H54 (cell line): ENCODE measurements at places on chromosomes 12 and 14.

DNA sequence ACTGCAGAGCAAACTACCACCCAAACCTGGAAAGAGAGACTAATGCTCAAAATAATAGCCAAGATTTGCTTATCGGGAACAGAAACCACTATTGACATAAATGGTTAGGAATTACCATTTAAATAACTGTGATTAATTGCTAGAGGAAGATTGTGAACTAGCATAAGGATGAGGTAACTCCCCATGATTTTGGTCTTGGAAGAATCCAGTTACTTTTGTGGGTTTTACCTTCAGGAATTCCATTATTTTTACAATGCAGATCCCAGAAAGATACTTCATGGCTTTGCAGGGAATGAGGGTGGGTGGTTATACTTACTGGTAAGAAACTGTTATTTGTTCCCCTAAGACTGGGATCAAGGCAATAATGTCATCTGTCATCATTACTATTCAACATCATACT, 652.9 kb upstream of the FLRT2 start:
- no peak for DNase-seq

DNA sequence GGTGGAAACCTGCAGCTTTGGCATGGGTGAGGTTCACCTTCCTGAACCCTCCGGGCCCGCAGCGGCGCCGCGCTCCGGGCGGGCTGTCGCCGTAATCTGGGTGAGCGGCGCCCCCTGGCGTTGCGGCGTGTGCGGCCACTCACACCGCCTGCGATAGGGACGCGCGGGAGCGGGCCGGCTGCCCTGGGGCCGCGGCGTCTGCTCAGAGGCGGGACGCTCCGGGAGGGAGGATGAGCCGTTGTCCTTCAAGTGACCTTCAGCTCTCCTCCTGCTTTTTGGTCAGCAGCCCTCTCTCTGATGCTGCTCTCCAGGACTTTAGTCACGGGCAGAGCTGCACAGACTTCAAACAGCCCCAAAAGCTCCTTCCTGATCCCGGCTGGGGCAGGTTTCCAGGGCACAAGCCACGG, 211.7 kb upstream of the FKBP4 start:
- DNase-seq: peak; percentile 84

- DNase-seq: no peak
Observed at GRCh38 chr12:106248846-106249371, 1.1 kb upstream of the CKAP4 start.

DNA sequence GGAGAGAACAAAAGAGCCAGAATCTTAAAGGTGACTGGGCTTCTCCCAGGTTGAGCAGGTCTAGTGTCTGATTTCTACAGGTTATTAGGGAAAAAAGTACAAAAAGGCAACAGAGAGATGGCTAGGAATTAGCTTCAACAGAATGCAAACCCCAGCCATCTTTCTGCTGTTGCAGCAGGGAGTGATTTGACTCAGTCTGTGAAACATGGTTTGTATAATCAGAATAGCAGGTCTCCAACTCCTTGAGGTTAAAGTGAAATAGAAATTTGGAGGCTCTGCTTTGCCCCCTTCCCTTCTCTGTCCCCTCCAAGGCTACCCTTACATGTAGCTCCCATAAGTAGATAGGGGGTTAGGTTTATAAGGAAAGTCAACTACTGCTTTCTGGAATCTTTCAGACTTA, 105.8 kb downstream of the AKAP6 start:
- no peak for DNase-seq

- DNase-seq: no peak
Observed at GRCh38 chr14:87457720-87458119, 535.3 kb downstream of the GALC start.

- DNase-seq: no peak
Observed at GRCh38 chr12:54173066-54173726, 15.6 kb downstream of the SMUG1 start.

- peak; percentile 19 for DNase-seq
Observed at GRCh38 chr12:103626498-103626897, 39.4 kb downstream of the STAB2 start.

- DNase-seq: no peak
Observed at GRCh38 chr12:124391340-124392261, 96.7 kb downstream of the RFLNA start.

GRCh38 chr12:78229591-78230101, 399.0 kb downstream of the NAV3 start:
- peak; percentile 5 for DNase-seq

DNA sequence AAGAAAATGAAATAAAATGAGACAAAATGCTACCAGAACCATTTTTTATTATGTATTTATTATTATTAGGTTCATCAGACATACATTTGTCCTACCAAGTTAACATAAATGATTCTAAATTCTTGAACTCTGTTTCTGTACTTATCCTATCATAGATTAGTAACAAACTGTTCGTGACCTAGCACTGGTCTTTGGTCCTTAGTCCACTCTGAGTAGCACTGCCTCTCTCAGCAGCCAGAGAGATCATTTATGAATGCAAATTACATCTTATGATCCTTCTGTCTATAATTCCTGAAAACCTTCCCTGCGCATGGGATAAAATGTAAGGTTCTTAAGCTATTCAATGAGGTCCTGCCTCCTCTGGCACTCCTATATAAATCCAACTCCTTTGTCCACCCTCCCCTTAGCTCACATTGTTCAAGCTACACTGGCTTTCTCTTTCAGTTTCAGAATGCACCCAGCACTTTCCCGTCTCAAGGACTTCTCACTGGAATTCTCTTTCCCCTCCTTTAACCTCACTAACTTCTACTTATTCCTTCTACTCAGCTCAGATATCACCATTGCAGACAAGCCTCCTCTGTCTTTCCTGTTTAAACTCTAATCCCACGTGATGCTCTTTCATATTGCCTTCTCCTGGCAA, 17.1 kb downstream of the PDZRN4 start:
- DNase-seq: no peak

- DNase-seq: no peak
Observed at GRCh38 chr12:58529897-58530741, 390.2 kb downstream of the LRIG3 start.

- no peak for DNase-seq
Observed at GRCh38 chr12:105319691-105320209, 10.7 kb upstream of the C12orf75 start.

- no peak for DNase-seq
Observed at GRCh38 chr12:47078086-47078395, 1.4 kb upstream of the PCED1B start.

- DNase-seq: no peak
Observed at GRCh38 chr14:96752594-96752993, 44.6 kb upstream of the VRK1 start.

- no peak for DNase-seq
Observed at GRCh38 chr14:73996731-73997107, 22.4 kb downstream of the ENTPD5 start.

DNA sequence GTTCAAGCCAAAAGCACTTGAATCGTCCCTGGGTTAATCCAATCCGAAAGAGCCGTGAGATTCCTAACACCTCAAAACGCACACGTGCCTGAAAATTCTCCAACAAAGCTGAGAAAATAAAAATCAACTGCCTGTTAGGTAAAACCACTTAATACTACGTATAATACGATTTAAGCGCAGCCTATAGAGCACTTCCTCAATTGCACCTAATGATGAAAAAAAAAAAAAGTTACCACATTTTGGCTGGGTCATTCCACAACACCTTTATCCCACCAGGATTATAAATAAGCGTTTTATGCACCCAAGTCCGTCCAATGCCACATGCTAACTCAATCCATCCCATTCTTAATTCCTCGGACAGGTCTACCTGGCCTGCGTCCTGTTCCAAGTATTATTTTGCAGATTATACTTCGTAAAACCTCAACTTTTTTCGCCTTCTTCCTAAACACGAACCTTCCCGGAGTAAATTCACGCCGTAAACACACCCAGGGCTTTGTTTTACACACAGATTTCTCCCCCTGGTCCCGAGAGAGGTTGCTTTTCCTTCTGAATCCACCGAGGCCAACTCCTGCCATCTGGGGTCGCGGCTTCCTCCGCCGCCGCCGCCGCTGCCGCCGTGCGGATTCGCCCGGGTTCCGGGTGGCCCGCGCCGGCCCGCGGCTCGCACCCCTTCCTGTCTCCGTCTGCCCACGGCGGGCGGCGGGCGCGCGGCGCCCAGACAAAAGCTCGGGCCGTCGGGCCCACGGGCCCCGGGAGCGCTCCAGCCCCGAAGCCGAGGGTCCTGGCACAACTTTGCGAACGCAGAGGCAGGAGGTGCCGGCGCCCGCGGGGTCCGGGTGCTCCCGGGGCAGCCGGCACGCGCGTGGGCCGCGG, 66.2 kb downstream of the RNF34 start:
- no peak for DNase-seq

DNA sequence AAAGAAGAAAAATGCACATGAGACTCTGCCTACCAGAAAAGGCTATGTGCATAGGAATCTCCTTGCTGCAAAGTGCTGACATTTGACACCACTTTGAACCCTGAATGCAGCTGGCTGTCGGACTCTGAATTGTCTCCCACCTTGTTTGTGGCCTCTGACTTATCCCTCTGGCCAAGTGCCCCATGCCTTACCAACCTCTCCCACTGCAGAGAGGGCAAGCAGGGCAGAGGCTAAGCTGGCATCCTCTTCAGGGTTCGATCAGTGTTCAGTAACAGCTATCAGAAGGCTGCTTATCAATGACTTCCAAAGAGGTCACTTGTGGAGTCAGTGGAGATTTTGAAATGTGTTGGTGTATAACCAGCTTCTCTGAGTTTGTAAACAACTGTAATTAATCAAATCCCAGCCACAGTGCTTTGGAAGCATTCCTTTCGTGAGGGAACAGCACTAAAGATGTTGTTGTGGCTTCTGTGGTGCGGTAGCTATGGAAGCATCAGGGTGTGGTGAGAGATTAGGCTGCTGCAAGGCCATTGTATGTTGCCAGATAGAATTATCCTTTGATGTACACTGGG, 22.6 kb upstream of the BMP4 start:
- DNase-seq: no peak

DNA sequence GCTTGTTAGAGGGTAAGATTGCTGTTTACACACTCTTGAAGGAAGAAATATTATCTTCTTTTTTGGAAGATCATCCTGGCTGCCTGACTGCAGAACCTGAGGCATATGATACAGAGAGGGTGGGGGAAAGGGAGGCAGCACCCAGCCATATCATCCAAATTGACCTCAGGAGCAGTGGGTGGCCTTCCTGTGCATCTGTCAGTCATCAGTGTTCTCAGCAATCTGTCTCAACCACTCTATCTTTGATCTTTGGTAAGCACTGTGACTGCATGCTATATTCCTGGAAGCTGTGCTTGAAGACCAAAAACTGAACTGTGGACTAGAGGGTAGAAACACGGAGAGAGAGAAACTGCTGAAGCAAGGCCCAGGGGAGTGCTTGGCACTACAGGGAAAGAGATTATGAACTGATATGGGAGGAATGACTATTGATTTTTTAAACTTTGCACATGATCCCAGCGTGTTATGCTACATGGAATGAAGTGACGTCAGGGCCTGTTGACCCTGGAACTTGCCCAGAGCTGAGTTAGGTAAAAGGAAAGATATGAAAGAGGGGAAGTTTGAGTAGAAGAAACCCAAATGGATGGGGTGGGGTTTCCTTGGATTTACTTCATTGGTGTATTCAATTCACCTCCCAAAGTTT, 171.5 kb downstream of the ASCL1 start:
- no peak for DNase-seq

DNA sequence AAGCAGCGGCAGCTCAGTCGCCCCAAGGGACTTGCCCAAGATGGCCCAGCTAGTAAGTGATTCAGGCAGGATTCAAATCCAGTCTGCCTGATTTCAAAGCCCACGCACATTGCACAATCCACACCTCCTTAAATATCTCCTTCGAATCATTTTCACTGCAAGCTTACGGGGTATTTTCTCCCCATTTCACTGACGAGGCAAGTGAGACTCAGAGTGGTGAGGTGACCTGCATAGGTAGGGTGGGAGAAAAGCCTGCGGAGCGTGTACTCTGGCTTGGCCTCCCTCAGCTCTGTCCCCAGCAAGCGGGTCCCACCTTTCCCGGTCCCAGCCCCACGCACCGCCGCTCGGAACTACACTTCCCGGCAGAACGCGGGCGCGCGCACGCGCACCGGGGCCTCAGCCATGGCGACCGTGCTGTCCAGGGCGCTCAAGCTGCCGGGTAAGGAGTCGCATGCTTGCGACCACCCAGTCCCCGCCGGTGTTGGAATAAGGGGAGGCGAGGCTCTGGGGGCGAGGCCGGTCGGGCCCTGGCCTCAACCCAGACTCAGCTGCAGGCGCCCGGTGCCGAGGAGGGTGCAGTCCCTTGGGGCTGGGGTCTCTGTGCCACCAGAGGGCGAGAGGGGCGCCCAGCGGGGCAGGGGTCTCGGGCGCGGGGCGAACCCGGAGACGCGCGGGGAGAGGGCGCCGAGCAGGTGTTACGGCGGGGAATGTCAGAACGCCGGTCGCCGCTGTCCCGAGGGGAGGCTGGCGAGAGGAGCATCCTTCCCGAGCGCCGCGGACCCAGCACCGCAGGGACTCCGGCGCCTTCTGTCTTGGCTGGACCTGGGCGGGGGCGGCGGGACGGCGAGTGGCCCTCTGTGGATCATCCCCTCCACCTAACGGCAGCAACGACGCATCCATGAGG, at the start of gene FAM234B:
TSS of gene FAM234B (plus strand) at position 380 of the 904 bp plus-strand sequence. CDS start at position 403, 23 bp downstream.
- DNase-seq: peak; percentile 85

- no peak for DNase-seq
Observed at GRCh38 chr12:53258541-53259539, 9.3 kb upstream of the ESPL1 start.

- DNase-seq: no peak
Observed at GRCh38 chr12:48334808-48335207, 15.9 kb downstream of the ZNF641 start.

DNA sequence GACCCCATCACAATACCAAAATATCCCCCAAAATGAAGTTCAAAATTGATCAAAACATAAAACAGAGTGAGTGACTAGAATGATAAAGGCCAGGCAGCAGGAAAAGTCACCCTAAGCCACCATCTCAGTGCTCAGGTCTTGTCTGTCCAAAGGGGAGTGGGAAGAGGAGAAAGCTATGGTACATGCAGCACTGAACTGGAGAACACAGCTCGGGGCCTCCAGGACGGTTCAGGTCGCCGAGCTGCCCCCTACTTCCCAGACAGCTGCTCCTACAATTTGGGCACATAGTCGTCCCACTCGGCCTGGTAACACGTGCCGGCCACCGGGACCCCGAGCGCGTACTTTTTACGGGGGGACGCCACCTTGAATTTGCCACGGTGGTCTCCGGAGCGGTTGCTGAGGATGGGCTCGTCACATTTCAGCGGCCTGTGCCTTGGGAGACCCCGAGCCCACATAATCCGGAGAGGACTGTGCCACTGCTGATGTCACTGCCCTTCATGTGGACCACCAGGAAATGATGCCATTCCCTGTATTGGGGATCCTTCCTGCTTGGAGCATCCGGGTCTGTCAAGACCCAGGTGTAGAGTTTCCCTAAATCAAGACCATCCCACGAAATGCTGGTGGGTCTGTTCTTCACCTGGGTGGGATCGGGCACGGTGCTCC, 31.6 kb downstream of the AK7 start:
- DNase-seq: no peak
